Activated CD4-positive, CD25-positive, alpha-beta regulatory T cell (primary cell): ENCODE measurements at places on chromosomes 4 and X.

GRCh38 chrX:37956223-37956622, 50.1 kb upstream of the SYTL5 start:
- no peak for DNase-seq

GRCh38 chr4:140851032-140851636, 94.9 kb upstream of the TBC1D9 start:
- DNase-seq: no peak

DNA sequence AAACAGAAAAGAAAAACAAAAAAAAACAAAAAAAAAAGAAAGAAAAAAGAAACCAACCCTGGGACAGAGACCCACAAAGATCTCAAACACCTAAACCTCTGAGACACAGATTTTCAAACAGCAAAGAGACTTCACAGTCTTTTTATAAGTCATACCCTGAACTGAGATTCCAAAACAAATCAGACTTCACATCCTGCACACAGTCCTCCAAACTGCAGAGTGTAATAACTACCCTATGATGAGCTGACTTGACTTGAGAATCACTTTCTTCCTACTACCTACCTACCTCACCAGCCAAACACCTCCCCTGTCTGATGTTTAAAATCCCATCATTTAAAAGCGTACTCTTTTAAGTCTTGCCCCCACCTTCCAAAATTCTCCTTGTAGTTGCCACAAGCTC, 25.2 kb upstream of the GLOD5 start:
- DNase-seq: no peak

DNA sequence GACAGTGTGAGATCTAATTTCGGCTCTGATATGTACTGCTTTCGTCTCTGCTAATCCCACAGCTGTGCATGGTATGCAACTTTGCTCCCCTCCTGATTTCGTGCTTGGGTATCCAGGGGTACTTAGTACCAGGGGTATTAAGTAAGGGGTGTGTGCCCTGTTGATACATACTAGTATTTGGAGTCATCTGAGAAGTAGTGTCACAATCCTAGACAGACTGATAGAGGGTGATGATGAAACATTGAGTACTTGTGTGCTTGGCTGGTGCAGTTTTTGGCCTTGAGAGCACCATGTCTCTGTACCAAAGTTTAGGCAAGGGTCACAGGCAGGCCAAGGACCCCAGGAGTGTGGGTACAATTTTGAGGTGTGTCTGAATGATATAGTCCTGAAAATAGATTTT, 10.9 kb downstream of the GPAT3 start:
- DNase-seq: no peak

DNA sequence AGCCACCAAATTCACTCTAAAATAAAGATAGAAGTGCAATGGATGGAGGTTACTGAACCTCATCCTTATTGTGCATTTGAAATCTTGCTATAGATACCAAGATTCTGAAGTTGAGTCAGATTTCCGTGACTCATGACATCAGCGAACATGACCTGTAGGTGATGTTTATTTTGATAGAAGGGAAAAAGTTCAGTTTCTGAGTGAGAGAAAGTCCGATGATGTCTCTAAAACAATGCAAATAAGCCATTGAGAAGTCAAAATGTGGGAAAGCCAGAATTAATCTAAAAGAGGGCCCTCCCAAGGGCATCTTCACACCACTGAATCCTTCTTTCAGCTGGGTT, 20.0 kb downstream of the PHOX2B start:
- DNase-seq: no peak

DNA sequence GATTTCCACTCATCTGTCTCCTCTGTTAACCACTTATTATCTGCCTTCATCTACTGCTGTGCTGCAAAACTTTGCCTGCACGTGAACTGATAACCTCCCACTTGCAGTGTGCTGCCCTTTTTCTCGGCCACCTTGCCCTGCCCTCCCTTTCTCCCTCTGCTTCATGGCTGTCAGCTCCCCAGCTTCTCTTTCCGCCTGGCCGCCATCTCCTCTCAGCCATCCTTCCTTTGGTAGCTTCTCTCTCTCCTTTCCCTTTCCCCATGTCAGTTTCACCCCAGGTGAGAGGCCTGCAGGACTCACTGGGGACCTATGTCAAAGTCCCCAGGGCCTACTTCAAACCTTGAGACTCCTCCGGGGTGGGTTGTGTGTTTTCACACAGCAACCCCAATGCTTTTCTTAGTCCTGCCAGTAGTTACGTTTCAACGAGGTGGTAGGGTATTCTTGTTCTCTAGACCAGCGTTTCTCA, 6.6 kb downstream of the MSL3 start:
- DNase-seq: no peak

DNA sequence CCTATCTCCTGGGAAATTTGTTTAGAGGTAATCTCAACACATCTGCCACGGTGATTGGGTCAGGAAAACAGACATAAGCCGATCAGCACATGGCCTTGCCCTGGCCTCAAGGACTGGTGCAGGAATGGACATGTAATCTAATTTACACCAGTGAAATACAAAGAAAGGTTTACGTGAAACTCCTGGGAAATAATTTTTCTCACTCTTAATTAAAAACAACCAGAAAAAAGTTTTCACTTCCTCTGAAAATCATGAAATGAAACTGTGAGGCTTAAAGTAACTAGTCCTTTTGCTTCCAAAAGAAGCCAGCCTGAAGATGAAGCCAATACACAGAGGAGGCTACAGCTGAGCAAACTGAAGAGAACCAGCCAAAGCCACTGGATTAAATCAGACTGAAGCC, 154.1 kb upstream of the FAM241A start:
- no peak for DNase-seq

GRCh38 chr4:4492161-4492847, 49.5 kb downstream of the STX18 start:
- DNase-seq: no peak

GRCh38 chr4:7823416-7823824, 116.2 kb downstream of the AFAP1 start:
- no peak for DNase-seq

- DNase-seq: no peak
Observed at GRCh38 chr4:12126474-12126873, 697.8 kb upstream of the HS3ST1 start.

DNA sequence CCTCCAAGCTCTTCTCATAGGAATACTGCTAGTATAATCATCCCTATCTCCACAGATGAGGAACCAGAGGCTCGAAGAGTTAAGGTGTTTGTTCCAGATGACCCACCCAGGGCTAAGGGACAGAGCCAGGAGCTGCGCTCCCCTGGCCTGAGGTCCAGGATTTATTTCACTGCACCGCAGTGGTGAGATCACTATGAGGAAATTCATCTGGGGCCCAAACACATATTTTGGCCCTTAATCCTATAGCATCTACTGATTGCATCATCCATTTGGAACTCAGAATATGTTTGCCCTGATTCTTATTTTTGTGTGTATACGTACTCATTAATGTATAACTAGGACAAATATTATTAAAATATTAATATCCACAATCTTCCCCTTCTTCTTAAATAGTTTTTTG, 100.1 kb upstream of the RBPJ start:
- DNase-seq: no peak

GRCh38 chrX:134990475-134990800, 353 bp upstream of the SMIM10 start:
- no peak for DNase-seq

GRCh38 chrX:113675278-113675677, 834.6 kb upstream of the AMOT start:
- DNase-seq: no peak

- DNase-seq: no peak
Observed at GRCh38 chrX:101931136-101931487, 715 bp downstream of the ZMAT1 start.
